Chondrocyte (in vitro differentiated cells): ENCODE measurements at places on chromosomes 1 and 21. TPM values are rescaled to one million over a fixed set of nuclear protein-coding genes. Genes with fewer than 3 reads are reported as not detected.

Gene CCDC181
- total RNA-seq, result 0.80 to 1.2 TPM (median 0.90 TPM) in 3 replicates

Gene FCGR2B
- not detected in 3 replicates for total RNA-seq

Gene PROX1
- total RNA-seq, result 0.28 to 0.36 TPM (median 0.32 TPM) in 3 replicates

Gene HOOK1
- 0.31 to 0.40 TPM in 2 of 3 replicates, not detected in the other for total RNA-seq

Gene CSMD2
- total RNA-seq, result 0.10 to 0.55 TPM (median 0.46 TPM) in 3 replicates

Gene LCE3D
- total RNA-seq, result not detected in 3 replicates

Gene PTCH2
- total RNA-seq, result 1.3 to 2.0 TPM (median 1.3 TPM) in 3 replicates

Gene TBX15
- 4.9 to 41.0 TPM (median 37.9 TPM) in 3 replicates for total RNA-seq

Gene TRIM67
- 1.2 to 2.9 TPM (median 1.6 TPM) in 3 replicates for total RNA-seq

Gene CA6
- total RNA-seq, result not detected in 3 replicates

Gene STYXL2
- 10.5 to 13.2 TPM (median 10.5 TPM) in 3 replicates for total RNA-seq

Gene LCE1A
- not detected in 3 replicates for total RNA-seq
